ENCODE measurements at places on chromosomes 12 and 14.

DNA sequence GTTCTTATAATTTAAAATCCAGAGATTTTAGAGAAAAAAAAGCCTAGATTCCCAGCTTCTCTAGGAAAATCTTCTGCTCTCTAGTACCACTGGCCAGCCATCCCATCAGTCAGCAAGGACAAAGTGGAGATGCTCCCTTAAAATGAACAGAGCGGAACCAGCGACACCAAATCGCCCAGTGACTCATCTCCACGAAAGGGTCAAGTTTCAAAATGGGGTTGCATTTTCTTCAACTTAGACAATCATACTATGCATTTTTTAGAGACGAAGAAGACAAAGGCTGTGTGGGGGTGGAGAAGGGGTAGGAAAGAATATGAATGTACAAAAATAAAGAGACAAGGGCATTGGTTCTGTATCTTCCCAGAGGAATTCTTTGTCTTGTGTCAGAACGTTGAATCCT is 212.0 kb downstream of the SLC15A4 start:
- no peak for DNase-seq

DNA sequence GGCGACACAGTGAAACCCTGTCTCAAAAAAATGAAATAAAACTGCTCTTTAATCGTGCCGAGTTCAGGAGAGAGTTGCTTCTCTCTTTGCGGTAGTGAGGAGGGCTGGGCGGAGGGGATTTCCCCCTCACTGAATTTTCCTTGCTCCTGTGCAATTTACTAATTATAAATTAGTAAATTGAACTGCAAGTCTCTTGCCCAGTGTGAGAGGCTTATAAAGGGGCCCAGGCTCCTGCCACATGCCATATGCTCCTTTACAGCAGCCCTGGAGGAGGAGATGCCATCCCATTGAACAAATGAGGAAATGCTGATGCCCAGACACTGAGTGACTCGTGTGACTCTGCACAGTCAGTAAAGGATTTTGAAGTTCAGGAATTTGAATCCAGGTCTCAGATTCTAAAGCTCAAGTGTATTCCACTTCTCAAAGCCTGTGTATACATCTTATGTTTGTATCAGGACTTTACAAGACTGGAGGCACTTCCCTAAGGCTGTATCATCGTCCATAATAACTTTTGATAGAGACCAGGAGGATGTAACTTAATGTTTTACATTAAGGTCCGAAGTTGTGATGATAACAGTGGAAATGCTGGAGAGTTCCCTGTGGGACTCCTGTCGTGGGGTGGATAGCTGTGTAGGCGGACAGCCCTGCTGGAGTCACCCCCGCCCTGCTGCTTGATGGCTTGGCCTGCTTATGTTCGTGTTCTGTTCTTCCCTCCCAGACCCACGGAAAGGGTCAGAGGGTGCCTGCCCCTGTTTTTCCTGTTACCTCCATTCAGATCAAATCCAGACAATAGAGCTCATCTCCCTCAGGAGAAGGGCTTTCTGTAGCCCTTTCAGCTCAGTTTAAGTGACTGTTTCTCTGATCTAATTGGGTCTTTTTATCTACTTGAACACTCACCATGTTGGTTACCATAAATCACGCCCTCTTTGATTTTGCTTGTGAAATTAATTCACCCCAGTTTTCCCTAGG is 13.9 kb downstream of the PELI2 start:
- DNase-seq, result no peak

- DNase-seq, result peak; percentile 53
Observed at GRCh38 chr14:31897581-31898186, 179.4 kb upstream of the ARHGAP5 start.

DNA sequence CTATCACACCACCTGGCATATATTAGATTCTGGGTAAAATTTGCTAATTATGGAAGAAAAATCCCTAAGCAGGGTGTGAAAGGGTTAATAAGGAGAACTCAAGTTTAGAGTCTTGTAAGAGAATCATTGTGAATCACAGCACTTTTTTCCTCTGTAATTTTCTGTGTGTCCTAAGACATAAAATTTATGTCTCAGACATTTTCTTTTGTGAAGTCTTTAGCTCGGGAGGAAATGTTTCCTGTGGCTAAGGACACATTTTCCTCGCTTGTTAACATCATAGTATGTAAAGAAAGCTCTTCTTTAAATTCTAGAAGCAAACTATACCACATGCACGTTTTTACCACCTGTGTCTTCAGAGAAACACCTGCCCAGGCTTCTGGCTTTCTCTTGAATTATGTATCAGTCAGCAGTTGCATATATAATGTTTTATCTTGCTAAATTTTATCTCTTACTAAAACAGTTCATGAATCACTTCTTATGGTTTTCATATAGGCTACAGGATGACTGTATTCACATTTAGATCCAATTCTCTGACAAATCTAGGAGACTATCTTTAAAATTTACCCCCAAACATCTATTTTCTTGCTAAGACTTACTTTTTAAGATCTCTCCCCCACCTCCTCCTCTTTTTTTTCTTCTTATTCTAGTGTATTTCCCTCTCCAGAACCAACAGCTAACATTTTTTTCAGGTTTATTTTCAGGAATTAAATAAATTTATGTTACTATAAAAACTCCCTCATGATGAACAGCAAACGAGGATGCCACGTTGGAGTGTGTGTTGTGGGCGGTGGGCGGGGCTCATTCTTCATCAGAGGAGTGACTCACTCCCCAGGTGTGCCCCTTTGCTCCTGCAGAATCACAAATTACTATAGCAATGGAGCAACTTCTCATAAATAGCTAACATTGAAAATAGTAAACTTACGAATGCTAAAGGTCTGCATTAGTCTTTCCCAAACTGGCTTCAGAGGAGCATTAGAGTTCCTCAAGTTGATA is 11.6 kb upstream of the CSRP2 start:
- no peak for DNase-seq

GRCh38 chr12:122847516-122847836 is 12.2 kb downstream of the HIP1R start:
- DNase-seq, result no peak

Measured in amniotic epithelial cell (primary cell).